ENCODE measurements at places on chromosomes 6 and 20. TPM values are rescaled to one million over a fixed set of nuclear protein-coding genes. Genes with fewer than 3 reads are reported as not detected.

DNA sequence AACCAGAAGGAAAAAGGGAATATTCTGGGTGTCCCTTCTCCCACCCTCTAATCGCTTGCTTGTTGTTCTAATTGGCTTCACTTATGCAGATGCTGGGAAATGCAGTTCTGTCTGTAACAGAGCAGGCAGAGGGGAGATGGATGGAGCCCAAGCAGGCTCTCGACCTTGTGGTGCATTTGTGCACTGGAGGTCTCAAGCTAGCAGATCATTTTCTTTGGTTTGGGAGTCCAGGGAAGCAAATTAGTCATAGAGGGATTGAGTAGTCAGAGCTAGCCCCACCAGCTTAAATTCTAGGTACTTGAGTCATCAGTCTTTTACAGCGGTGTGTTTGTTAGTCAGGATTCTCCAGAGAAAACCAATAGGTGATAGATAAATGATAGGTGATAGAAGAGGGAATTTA lies 234.7 kb upstream of the ECI2 start:
- DNase-seq = no peak

The LRRC1 gene
- total RNA-seq = 18.4 TPM

The KCNQ2 gene
- 1.2 TPM for total RNA-seq

DNA sequence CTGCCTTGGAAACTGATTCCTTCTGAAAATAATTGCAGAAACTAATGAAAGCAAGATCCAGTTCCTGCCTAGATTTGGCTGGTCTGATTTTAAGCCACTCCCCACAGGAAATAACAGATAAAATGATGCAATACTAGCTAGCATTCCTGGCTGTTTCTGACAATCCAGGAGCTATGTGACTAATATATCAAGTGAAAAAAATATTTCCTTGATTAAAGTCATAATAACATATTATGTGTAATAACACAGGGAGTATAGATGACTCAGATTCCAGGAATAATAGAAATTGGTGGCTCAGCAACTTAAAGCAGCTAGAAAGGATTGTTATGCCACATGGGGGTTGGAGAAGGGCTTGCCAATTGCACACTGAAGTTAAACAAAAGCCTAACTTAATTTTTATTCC lies 182.7 kb upstream of the SALL4 start:
- peak; percentile 96 for DNase-seq

DNA sequence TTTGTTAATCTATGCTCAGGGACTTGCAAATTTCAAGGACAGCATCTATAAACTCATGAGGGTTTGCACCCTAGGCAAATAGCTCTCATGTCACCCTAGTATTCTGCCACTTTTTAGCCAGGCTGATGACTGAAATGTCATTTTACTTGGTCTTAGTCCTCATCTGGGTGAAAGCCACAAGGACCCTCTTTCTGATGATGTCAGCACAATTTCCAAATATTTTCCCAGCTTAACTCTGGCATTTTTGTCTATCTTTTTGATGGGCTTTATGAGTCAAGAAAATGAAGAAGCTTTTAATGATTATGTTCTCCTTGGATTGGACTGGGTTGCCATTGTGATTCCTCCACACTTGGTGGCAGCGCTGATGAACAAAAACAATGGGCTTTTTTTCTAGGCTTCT lies 420.1 kb upstream of the BTBD3 start:
- no peak for DNase-seq

DNA sequence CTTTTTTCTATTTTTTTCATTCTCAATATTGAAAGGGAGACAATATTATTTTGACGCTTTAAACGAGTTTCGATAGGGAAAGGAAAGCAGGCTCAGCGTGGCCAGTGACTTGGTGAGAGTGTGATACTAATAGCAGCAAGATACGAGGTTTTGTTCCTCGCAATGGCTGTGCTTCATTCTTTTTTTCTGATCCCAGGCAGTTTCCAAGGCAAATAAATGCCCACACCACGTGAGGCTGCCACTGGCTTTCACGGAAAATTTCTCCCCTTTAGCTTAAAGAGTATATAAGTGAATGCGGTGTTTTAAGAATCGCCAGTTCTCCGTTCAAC lies 196.4 kb upstream of the ZNF184 start:
- DNase-seq = no peak

DNA sequence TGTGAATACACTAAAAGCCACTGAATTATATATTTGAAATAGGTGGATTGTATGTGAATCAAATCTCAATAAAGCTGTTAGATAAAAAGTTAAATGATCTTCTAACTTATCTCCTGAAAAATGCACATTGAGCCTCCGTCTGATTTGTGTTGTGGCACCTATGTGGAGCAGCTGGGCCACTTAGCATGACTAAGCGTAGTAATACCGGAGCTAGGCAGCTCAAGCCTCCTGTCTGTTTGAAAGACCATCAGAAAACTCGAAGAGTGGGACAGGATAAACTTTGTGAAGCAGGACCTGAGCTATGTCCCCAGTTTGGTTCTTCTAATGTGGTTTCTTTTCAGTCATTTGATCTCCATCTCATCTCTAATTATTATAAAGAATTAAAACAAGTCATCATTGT lies 11.0 kb upstream of the NOL7 start:
- no peak for DNase-seq

The TBXT gene
- not detected for total RNA-seq

- no peak for DNase-seq
These were observed 33.5 kb upstream of the VSTM2L start for GRCh38 chr20:37869334-37869861.

The MYLIP gene
- total RNA-seq = 59.2 TPM

- no peak for DNase-seq
These were observed 775 bp downstream of the PIGU start for GRCh38 chr20:34675993-34676641.

DNA sequence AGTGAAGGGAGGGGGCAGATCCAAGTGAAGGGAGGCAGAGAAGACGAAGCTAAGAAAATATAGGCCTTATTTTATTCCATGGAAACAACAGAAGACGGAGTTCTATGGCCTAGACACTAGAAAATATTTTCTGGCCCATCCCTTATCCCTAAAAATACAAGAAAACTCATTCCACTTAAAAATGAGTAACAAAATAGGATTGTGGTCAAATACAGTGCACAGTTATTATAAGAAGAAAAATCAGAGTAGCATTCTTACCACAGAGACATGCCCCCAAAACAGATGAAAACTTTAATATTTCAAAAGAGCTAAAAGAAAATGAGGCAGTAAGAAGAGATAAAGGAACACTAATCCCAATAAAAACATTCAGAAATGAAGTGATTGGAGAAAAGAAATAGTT lies 202.9 kb downstream of the GMPR start:
- DNase-seq = no peak

The FAM83C gene
- 7.7 TPM for total RNA-seq

- DNase-seq = no peak
These were observed 117.0 kb upstream of the UST start for GRCh38 chr6:148629592-148630465.

The FAXC gene
- total RNA-seq = 2.0 TPM

DNA sequence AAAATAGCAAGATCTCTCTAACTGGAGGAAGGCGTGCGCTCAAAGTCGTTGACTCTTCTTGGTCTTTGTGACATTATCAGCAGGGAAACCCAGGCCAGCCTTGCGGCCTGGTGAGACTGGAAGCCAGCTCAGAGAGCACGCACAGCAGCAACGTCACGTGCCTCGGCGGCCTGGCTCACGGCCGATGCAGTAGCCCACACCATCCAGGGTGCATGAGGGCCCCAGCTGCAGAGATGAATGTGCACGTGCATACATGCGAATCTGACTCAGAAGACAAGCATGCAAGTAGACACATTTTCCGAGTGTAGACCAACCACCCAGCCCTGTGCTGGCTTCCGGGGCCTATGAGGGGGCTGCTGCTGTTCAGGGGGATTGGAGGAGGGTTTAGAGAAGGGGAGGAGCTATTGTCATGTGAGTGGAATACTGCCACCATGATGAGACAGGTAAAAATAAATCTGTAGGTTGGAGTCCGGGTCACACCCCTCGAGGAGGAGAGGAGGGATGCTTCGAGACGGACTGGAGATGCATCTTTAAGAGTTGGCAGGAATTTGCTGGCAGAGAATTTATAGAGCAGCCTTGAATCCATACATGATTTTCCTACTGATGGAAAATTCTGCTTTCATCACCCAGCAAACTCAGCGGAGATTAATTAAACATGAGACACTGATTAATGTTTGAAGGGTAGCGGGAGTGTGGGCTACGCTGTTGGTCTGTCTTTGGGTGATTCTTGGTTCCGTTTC lies 388.2 kb downstream of the CDH4 start:
- peak; percentile 27 for DNase-seq

The MTFR2 gene
- 0.89 TPM for total RNA-seq

DNA sequence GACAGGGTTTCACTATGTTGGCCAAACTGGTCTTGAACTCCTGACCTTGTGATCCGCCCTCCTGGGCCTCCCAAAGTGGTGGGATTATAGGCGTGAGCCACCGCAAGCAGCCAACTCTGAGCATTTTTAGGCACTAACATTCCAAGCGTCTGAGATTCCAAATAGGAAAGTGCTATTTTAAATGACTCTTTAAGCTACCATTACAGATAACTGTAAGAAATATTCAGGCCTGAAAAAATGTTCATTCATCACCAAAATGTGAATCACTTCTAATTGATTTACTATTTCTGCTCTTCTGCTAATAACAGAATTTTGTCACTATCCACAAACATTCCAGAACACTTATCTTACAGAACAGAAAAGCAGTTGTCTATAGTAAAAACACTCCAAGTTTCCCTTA lies 106.5 kb downstream of the BACH2 start:
- no peak for DNase-seq

The SYNDIG1 gene
- total RNA-seq = 2.6 TPM

DNA sequence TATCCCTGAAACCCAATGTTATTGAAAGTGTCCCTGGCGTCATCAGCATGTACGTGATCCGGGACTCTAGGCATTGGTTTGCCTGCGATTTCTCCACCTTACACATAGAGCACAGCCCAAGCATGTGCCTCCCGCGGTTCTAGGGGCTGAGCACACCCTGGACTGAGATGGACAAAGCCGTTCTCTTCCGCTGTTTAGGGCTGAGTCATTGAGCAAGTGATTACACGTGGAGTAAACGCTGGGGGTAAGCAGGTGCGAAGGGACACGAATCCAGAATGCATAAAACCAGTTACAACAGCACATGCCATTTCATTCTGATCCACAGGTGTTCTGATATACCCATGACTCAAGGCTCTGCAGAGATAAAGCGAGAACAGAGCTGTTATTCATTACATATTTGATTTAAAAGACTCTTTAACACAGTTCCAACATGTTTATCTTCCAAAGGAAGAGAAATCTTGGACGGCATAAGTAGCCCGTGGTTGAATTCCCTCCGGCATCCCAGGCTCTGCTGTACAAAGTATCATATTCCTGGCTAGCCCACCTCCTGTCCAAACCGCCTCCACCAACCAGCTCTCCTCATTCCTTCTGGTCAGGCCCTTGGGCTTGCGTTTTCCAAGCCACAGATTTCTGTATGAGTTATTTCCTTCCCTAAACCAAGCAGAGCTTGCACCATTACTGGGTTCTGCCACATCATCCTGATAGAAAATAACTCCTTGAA lies 36.1 kb upstream of the THBS2 start:
- peak; percentile 85 for DNase-seq

GRCh38 chr6:48615041-48615440 lies 504.0 kb upstream of the PTCHD4 start:
- DNase-seq = no peak

The BMP2 gene
- 13.8 TPM for total RNA-seq

GRCh38 chr20:32806356-32806755 lies 13.4 kb upstream of the MAPRE1 start:
- no peak for DNase-seq

DNA sequence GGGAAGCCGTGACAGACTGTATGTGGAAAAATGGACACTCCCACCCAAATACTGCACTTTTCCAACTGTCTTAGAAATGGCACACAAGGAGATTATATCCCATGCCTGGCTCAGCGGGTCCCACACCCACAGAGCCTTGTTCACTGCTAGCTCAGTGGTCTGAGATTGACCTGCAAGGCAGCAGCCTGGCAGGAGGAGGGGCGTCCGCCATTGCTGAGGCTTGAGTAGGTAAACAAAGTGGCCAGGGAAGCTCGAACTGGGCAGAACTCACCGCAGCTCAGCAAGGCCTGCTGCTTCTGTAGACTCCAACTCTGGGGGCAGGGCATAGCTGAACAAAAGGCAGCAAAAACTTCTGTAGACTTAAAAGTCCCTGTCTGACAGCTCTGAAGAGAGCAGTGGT lies 11.4 kb upstream of the RNF146 start:
- DNase-seq = no peak

DNA sequence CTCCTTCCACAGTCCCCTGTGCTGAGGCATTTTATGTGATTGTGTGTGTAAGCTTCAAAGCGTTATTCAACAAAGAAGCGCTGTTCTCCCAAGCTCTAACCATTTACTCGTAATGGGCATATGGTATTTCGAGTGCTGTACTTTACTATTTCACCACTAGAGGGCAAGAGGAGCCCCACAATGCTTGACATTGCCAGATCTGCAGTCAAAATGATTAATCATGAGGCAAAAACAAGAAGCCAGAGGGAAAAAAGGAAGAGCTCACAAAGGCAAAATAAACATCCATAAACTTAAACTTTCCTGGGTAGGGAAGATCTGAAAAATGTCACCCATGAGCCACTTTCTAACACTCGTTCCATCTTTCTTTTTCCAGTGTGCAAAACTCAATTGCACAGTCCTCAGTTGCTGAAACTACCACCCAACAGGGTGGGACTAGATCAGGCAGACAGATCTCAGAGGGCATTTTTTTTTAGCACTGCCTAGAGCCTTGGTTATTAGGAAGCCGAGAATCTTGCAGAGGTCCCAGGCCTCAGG lies 215.0 kb upstream of the PLCB4 start:
- peak; percentile 83 for DNase-seq

DNA sequence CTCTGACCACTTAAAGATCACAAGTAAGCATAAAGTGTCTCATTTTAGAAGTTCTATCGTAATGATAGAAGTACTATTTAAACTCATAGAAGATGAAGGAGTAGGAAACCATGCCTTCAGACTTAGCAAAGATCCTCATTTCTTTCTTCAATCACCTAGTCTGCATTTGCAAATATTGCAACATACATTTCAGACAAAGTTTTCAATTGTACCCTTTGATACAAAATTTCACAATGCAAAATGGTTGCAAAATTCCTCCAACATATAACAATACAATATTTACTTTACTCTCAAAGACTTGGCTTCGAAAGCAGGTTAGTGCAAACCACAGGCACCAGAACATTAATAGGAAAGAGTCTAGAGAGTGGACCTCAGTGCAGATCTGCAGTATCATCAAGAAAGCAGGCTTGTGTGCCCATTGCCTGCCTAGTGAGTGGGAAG lies 16.1 kb upstream of the ROS1 start:
- no peak for DNase-seq

- no peak for DNase-seq
These were observed 222.1 kb upstream of the RREB1 start for GRCh38 chr6:6885521-6886170.

The ABRACL gene
- 26.1 TPM for total RNA-seq

- DNase-seq = no peak
These were observed 267.8 kb upstream of the ECI2 start for GRCh38 chr6:4403023-4403752.

DNA sequence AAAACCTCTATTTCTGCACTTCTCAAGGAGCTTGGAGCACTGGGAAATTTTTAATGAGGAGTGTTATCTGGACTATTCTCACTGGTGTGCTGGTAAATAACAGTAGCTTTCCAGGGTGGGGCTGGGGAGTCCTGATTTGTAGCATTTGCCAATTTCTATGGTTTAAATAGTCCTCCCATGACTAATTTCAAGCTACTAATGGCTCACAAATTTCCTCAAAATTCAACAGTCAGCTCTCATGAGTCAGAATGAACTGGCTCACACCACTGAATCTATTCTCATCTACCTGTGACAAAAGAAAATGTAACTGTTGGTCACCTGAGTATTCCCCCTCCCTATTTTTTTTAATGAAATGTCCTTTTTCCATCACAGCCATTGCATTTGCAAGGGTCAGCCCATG lies 449.6 kb downstream of the KIF16B start:
- no peak for DNase-seq

- DNase-seq = no peak
These were observed 7.7 kb upstream of the STK35 start for GRCh38 chr20:2093883-2094282.
